ENCODE measurements at places on chromosomes 4 and X.

DNA sequence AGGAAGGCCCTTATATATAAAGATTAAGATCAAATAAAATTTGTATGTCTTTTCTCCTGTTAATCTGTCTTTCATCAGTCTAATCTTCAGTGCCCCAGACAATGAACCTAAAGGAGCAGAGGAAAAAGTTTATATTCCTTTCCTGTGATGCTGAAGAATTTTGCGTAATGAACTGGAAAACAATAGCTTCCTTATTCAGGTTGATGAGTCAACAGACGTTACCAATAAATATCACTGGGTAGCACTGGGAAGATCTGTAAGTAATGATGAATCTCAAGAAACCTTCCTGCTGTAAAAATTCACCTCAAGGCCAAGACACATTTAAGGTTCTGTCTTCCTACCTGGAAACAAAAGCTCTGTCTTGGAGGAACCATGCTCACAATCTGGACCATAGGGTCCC is 25.5 kb downstream of the CDKN2AIP start:
- DNase-seq = no peak

DNA sequence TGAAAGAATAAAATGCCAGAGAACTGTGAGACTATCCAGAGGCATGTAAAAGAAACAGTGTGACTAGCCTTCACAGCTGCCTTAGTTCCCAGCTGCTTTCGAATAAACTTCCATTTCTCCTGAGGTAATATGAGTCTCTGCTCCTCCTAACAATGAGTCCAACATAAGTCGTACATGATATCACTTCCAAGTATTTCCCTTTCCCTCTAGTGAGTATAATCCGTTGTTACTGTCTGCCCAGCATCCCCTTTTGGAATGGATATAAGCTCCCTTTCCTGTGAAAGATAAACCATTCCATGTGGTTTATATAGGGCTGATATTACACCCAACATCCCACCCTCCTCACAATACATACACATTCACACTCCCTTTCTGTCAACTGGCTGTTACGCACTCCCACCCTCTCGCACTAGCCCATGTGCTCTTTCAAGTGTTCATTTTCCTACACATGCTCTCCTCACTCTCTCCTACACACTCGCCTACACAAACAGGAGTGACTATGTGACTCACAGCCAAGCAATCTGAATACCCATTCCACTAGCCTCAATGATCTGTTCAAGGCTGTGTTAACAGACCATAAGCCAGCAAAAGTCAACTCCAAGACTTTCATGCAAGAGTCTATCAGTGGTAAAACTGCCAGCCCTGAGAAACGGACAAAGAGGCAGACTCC is 5.0 kb downstream of the NAF1 start:
- no peak for DNase-seq

- DNase-seq = no peak
Observed at GRCh38 chr4:31530555-31530954, 810.4 kb downstream of the PCDH7 start.

- DNase-seq = no peak
Observed at GRCh38 chr4:14749910-14750309, 252.4 kb upstream of the CPEB2 start.

GRCh38 chrX:74292808-74293123 is 11.2 kb upstream of the ZCCHC13 start:
- no peak for DNase-seq

DNA sequence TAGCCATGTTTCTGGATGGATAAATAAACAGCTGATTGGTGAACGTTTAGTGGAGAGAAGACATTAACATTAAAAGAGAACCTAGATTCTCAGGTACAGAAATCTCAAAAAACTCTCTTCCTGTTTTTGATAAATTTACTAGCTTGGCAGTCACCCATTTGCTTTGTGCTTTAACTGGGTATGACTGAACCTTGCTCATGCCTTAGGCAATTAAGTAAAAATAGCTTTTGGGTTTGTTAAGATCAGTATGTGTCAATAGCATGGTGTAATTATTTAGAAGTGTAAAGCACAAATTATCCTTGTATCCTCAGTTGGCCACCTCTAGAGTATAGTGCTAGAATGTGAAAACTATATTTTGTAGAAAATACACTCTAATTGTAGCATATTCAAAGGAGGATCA is 200.0 kb downstream of the CFAP299 start:
- no peak for DNase-seq

DNA sequence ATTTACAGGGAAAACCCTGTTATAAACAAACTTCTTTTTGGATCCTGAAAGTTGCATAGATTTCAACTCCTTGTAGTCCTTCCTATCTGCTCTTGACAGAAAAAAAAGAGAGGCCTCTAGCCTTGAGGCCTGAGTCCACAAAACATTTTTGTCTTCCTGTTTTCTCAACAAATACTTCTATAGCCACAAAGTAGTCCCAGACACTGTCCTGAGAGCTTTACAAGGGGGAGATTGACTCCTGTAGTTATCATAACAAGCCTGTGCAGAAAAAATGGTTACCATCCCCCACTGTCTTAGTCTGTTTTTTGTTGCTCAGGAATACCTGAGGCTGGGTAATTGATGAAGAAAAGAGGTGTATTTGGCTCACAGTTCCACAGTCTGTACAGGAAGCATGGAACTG is 35.2 kb downstream of the PCDH7 start:
- no peak for DNase-seq

DNA sequence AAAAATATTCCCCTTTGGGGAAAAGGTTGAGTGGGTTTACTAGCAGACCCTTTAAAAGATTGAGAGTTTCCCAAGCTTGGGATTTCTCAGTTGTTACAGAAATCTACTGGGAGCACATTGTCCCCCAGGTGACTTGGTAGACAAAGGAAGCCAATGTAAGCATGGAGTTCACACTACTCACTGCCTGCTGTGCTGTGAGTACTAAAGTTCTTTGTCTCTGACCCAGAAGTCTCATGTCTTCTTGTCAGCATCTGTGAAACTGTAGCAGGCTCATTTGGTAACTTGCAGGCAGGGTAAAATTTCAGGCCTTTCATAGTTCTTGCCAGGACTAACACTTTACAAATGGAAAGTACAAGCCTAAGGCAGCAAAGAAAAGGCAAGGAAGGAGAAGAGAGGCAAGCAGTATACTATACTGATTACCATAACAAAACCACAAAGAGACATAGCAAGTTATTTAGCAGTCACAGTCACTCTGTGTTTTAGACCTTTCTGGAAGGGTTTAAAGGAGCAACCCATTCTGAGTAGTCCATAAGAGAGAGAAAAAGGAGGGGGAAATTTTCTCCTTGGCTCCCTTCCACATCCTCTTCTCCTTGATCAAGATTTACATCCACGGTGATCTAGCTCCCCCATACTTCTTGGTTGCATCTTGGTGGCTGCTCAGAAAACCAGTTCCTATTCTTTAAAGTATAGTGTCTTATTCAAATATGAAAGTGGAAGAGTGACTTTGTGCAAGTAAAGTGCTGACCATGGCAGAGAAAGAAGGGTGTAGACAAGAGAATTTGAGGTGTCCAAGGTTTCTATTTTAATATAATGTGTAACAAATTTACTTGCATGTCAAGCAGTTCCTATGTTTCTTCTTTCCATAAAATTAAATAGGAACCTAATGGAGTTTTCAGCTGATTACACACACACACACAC is 160.0 kb upstream of the PDE5A start:
- no peak for DNase-seq

- no peak for DNase-seq
Observed at GRCh38 chr4:187017147-187017546, 293.5 kb upstream of the FAT1 start.

- DNase-seq = no peak
Observed at GRCh38 chrX:38965888-38966287, 164.6 kb downstream of the MID1IP1 start.

DNA sequence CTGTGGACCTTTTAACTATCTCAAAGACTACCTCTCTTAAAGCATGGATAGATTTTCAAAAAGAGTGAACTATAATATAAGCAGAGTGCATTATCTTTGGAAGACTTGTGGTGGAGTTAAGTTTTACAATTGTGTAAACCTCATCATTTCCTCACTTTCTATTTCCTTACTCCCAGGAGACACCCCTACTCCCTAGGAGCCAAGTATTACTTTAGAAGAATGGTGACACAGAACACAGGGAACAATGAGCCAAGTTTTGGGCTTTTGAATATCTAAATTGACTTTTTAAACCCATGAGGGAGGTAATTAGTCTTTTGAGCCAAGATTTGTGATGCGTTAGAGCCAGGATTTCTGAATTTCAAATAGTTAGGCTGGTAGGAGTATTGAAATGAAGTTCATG is 78.9 kb upstream of the UNC5C start:
- DNase-seq = no peak

GRCh38 chrX:132071254-132071653 is 48.2 kb downstream of the STK26 start:
- DNase-seq = no peak

DNA sequence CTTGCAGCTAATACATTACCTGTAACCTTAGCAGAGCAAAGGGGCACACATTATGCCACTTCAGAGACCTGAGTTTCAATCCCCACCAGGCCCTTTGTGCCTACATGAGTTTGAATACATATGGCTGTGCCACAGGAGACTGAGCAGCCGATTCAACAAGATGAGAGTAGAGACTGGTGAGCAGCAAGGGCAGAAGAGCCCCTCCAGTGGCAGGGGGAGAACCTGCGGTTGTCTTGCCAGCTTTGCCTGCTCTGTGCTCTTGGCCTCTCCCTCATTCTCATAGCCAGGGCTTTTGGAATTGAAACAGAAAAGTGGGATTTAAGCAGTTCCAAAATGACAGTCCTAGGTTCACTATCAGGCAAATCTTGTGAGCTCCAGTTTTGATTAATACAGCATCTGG is 52.3 kb upstream of the CLNK start:
- DNase-seq = no peak

DNA sequence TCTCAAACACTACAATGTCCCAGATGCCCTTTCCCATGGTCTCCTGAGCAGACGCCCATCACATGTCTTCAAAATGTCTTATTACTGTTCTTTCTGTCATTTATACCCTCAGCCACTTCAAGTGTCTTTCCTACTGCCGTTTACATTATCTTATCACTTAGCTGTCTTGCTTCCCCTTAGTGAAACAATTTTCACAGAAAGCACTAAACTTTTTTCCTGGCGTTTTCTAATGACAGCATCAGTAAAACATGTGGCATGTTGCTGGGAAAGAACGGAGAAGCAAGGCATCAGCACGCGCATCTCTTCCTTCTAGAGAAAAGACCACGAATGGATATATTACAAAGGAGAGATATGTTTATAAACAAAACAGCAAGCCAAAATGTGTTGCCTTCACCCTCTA is 189.7 kb upstream of the SLIT2 start:
- no peak for DNase-seq

DNA sequence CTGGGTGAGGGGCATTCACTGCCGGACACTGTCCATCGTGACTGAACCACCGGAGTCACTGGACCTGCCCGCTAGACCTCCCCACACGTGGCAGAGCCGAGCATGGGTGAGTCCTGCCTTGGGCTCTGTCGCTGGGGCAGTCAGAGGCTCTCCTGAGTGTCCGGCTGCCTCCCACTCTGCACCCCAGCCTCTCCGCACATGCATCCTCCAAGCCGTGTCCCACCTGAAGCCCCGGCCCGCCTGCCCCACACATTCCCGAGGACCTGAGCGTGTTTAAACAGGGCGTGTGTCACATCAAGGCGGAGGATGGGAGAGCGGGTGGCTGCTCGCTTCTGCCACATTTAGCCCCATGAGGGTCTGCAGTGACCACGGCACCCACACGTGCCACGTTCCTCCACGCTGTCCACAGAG is 4.7 kb downstream of the CPLX1 start:
- DNase-seq = no peak

DNA sequence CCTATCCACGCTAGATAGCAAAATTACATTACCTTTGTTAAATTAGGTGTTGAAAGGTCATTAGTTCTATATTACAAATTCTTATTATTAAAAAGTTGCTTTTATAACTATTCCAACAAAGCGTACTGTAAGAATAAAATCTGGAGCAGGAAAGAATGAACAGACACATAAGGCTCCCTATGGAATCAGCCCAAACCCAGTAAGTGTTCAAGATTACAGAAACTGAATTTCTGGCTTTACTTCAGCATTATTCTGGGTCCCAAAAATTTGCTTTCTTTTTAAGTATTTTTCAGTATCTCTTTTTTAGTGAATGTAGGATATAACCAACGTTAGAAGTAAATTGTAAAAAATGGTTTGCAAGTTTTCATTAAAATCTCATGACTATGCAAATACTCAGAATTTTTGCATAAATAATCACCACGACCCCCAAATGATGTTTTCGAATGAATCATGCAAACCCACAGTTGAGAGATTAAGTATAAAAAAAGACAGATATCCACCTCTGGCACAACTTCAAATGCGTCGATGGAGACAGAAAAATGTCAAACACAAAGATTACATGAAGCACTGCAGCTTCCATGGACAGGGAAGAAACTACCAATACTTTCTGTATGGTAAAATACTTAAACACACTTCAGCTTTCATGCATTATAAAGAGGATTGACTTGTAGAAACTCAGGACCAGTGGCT is 238.5 kb downstream of the RASL11B start:
- no peak for DNase-seq

DNA sequence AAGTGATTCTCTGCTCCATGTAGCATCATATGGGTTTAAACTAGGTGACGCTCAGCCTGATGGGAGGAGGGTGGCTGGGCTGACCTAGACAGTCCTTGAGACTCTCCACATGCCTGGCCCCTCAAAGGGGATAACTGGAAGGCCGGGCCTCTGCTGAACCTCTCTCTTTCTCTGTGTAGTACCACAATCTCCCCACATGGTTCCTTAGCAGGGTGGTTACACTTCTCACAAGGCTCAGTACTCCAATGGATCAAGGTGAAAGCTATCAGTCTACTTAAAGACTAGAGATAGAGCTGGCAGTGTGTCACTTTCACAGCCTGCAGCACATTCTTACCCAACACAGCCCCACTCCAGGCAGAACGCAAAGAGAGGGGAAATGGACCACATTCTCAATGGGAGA is 80.4 kb downstream of the LDB2 start:
- DNase-seq = no peak

DNA sequence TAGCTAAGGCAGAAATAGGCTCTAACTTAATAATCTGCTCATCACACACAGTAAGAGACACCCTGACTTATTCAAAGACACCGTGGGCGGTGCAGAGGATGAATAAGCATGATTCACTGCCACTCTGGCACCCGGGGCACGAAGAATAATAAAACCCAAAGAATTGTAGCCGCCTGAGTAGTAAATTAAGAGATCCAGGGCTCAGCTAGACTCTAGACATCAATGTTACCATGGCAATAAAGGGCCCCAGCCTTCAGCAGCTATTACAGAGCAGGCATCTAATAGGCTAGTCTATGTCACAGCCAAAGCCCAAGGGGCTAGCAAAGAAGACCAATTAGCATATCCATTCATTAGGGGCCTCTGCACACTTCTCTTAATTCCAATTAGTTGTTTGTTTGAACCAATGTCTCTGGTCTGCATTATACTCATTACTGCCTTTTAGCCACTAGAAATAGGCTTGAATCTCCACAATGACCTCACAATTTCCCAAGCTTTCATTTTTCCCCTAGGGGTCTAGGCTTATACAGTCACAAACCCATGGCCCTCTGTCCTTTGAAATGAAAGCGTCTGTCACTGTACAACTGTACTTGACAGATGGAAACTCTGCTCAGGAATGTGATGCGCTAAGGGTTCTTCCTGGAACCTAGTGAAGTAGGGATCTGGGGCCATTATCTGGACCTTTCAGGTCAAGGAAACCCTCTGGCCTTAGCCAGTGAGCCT is 3.0 kb upstream of the ATP1B4 start:
- no peak for DNase-seq

Measured in GM12864 (cell line).